ENCODE measurements at places on chromosomes 3 and 15. TPM values are rescaled to one million over a fixed set of nuclear protein-coding genes. Genes with fewer than 3 reads are reported as not detected.

The SPTSSB gene
- total RNA-seq: 7.8 TPM

The PLSCR2 gene
- 1.4 TPM for total RNA-seq

DNA sequence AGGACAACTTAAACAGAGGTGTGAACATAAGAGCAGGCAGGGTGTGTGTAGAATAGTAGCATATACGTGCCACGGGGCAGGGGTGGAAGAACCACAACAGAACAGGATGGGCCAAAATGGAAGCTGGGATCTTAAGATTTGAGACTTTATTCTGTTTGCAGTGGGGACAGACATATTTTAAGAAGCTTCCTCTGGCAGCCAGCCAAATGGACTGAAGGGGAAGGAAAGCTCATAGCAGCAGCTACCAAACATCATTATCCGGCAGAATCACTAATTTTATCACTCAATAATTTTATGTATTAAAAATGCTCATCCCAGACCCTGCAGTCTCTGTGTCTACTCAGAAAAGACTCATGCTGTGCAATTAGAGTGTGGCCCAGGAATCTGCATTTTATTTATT, 130.9 kb upstream of the CTDSPL start:
- DNase-seq: peak; percentile 53

DNA sequence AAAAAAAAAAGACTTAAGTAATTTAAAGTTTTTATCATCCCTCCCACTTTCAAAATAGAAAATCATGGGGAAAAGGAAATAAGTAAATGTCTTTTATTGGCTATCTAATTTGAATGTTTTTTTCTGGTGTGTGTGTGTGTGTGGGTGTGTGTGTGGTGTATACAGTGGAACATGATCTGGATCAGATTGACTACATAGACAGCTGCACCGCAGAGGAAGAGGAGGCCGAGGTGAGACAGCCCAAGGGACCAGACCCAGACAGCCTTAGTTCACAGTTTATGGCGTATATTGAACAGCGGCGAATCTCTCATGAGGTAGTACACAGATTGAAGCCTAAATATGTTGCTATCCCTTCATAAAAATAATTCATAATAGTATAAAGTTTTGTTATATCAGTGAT, 44.5 kb downstream of the LRCH3 start:
- DNase-seq: no peak

DNA sequence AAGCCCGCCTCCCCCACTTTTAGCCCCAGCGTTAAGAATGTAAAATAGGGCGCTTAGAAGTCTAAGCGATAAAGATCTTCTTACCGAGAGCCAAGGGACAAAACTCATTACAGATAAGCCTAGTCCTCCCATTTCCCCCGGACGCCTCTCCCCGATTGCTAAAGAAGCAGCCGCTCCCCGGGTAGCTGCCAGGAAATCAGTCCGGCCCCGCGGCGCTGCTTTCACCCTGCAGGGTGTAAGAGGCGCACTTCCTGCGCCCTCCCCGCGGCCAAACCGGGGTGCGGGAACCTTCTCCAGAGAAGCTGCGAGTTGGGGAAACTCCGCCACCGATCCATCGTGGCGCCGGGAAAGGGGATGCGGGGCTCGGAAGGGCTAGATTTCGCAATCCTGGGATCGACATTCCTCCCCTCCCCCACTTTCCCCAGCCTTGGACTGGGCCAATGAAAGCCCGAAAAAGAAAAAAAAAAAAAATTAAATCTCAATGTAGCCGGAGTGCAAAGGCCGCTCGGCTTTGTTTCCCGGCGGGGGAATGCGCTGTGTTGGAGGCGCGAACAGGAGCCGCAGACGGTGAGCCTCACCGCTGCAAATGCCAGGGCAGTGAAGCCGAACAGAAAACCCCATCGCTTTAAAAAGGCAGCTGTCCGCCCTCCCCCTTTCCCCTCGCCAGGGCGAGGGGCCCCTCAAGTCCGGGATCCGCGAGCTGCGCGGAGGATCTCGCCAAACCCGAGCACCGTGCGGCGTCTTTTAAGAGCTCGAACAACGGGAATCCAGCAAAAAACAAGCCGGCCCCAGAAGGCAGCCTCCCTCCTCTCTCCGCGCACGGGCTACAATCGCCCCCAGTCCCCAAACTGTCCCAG, 626 bp upstream of the PTPRG start:
- peak; percentile 95 for DNase-seq
